ENCODE measurements at places on chromosomes 5 and 9.

GRCh38 chr5:151345808-151346478 lies 1.4 kb downstream of the SLC36A2 start:
- DNase-seq, result peak; percentile 2

- no peak for DNase-seq
These were observed 1.5 kb downstream of the ZCCHC7 start for GRCh38 chr9:37121881-37122280.

GRCh38 chr5:28310696-28311095 lies 1272.3 kb upstream of the CDH9 start:
- no peak for DNase-seq

DNA sequence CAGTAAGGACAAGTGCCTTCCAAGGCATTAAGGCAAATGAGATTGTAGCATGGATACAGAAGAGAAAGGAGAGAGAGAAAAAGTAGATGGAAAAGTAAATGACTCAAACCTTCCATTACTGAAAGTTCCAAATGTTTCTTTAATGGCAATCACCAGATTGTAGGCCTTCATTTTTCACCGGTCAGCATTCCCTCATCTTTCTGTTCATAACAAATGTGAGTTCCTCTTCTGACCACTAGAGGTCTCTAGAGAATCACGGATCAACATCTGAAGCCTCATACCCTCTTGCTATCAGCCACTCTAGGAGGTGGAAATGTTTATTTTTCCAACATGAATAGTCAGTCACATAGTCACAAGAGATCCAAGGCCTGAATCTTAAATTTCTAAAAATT lies 73.6 kb upstream of the RPS23 start:
- DNase-seq, result peak; percentile 86

GRCh38 chr5:150278916-150279315 lies 10.7 kb downstream of the CAMK2A start:
- peak; percentile 71 for DNase-seq
